Stimulated activated naive CD4-positive, alpha-beta T cell (primary cell): ENCODE measurements at places on chromosomes 13 and 19.

DNA sequence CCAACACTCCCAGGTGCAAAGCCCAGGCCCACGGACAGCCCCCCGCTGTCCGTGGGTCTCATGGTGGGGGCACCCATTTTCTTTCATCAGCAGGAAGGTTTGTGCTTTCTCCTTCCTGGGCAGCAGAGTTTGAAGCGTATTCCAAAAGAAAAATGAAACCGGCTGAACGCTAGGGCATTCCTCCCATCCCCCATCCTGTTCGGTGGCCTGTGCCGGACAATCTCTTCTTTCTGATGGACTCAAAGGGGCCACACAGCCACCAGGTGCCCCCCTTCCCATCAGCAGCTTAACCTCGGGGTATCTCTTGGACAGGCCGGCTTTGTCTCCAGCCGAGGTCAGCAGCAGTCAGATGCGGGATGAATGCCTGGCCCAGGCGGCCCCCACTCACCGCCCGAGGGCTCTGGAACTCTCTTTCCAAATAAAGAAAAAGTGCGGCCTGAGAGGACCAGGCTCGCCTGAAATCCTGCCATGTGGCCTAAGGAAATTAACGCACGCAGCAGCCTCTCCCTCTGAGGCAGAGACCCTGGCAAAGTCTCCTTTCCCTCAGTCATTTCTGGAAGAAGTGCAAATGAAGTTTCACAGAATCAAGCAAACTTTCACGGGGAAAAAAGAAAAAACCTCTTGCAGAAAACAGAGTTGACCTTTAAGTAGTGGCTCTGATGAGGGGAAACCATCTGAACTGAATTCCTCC, 67.8 kb downstream of the RASA3 start:
- DNase-seq = no peak

DNA sequence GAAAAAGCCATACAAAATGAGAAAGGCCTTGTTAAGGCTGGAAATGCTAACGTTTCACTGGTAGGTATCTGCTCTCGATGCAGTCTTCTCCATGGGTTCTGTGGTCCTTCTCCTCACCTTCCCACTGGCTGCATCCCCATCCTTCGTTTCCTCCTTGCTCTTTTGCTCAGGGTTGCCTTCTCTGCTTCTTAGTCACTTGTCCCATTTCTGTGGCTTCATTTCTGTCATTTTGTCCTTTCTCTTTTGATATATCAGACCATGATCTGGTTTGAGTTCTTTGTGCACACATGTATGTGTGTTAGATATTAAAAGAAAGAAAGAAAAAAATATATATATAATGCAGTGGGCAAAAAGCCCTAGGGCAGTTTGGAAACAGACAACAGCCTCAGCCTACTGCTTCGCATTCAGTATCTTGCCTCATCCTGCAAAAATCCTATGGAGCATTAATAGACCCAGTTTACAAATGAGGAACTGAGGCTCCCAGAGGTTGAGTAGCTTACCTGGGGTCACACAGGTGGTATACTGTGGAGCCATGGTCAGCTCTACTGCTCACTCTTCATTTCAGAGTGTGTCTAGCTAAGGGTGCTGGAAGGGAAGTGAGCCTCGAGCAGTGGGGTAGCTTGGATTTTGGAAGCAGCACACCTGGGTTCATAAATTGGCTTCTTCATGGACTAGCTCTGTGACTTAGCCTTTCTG, 57.6 kb upstream of the MEDAG start:
- DNase-seq = no peak

- DNase-seq = no peak
Observed at GRCh38 chr13:48194379-48194754, 38.6 kb upstream of the ITM2B start.

- DNase-seq = no peak
Observed at GRCh38 chr13:53007872-53008271, 20.7 kb upstream of the OLFM4 start.

DNA sequence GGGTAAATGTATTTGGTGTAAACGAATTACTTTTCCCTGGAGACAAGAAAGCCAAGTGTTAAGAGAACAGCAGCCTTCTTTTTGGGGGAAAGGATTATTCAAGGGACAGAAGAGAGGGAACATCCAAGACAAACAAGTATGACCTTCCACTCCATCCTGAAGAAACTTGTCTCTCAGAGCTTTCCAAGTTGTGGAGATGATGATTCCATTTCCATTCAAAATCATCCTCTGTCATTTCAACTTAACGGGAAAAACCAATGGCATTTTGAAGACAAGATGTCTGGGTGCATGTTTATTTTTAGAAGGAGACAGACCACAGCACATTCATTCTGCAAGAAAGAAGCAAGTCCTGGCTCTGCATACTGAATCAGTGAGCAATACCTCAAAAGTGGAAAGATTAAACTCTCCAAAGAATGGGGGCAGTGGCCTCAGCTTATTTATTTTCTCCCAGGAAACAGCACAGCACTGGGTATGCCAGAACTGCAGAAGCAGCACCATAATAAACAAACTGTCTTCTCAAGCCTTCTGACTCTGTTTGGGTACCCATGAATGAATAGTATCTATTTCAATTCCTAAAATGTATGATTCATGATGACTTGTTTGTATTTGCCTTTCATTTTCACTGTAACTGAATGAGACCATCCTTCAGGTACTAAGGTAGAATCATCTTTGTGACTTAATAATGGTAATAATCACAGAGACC, 541.0 kb downstream of the RFC3 start:
- no peak for DNase-seq

GRCh38 chr19:3387645-3388589, 21.5 kb downstream of the NFIC start:
- no peak for DNase-seq

GRCh38 chr13:35285677-35286076, 190.8 kb downstream of the MAB21L1 start:
- DNase-seq = no peak

DNA sequence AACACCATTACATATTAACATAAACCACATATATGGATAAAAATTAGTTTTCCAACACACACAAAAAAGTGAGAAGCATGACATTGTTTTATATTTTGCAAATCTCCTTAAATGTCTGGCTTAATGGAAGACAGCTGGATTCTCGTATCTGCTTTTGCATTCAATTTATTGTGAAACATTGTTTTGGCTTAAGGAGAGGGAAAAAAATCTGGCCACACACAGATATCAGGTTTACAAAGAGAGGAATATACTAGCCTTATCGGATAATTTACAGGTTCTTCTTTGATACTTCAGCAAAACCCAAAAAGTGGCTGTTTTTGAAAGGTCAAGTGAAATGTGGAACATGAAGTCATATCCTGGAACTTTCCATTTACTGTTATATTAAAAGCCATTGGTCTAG, 523.5 kb upstream of the ARGLU1 start:
- no peak for DNase-seq

GRCh38 chr13:80177327-80177726, 163.6 kb downstream of the SPRY2 start:
- DNase-seq = no peak

- no peak for DNase-seq
Observed at GRCh38 chr13:72567566-72567965, 159.9 kb downstream of the MZT1 start.

DNA sequence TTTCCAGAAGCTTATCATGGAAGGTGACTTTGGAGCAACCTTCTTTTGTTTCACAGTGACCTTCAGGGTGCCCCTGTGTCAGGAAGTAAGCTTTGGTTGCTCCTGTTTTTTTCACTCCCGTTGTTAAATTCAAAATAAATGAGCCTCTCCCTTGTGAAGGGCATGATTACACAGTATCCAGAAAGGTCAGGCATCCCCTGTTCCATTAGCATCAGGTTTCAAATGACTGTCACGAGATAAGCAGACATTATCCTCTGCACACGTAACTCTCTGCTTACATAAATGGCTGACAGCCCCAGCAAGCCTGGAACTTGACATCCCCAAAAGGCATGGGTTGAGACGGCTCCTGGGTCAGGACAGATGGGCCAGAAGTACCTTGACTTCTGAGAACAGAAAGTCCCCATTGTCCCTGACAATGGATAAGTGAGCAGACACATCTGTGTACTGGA, 52.0 kb downstream of the RAB20 start:
- DNase-seq = no peak

DNA sequence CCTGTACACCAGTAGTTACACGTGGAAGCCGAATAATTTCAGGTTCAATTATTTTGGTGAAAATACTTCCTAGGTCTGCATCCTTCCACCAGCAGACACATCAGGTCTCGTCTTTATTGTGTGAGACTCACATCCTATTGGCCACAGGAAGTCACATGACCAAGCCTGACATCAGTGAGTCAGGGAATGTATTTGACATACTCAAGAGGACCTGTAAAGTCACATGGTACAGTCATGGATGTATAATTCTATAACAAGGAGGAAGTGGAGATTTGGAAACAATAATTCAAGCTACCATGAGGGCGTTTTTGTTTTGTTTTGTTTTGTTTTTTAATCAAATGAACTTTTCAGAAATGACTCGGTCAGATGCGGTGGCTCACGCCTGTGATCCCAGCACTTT, 9.3 kb upstream of the HIF3A start:
- DNase-seq = no peak

GRCh38 chr19:17264641-17264979, at the start of gene USHBP1:
USHBP1 (minus strand) TSS chr19:17264745; CDS start chr19:17264299, 446 bp downstream.
- no peak for DNase-seq

GRCh38 chr13:20128459-20128931, 32.4 kb downstream of the GJA3 start:
- no peak for DNase-seq

DNA sequence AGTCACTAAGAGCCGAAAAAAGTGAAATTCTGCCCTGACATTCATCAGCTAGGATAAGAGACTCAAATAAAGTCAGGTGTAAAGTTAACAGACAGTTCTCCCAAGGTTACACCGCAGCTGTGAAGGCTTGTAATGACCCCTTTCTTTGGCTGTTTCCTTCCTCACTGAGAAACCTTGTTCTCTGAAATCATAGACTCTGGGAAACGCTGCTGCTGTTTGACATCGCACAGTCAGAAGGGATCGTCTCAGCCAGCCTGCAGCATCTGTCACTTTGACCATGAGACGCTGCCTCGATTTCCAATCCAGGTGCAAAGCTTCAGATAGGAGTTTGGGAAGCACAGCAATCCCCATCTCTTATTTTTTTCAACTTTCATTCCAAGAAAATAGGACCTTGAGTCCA, 678 bp downstream of the BCAT2 start:
- DNase-seq = no peak

GRCh38 chr13:68888832-68889231, 1218.8 kb upstream of the ATXN8OS start:
- no peak for DNase-seq

DNA sequence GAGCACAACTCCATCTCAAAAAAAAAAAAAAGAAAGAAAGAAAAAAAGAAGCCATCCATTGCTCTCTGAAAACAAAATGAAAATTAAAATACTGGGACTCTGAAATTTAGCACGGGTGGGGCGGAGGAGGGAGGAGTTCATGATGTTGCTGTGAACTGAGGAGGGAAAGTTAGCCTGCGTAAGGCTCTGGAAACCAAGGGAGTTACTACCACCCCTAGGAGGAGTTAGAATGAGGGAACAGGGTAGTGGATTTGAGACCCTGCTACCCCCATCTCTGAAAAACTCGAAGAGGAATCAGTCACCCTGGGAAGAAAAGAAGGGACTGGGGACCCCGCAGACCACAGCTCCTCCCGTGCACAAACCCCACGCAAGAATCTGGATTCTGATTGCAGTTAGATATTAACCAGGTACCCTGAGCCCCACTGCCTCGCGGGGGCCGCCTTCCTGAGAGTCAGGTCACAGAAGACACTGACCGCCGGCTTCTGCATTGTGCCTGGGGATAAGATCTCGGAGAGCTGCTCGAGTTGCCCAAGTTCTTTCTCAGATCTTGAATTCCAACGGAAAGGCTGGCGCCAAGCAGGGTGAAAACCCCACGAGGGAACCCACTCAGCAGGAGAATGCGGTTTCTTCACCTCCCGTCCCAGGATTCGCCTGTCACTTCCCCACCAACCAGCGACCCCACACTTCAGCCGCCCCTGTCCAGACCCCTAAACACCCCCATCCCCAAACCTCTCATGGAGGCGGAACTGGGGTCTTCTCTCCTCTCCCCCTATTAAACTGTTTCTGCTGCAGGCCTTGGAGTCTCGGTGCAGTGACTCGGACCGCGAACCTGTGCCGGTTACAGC, 870 bp downstream of the ZNF442 start:
- DNase-seq = peak; percentile 42

- DNase-seq = no peak
Observed at GRCh38 chr19:46076031-46076880, 35.5 kb upstream of the IGFL4 start.

DNA sequence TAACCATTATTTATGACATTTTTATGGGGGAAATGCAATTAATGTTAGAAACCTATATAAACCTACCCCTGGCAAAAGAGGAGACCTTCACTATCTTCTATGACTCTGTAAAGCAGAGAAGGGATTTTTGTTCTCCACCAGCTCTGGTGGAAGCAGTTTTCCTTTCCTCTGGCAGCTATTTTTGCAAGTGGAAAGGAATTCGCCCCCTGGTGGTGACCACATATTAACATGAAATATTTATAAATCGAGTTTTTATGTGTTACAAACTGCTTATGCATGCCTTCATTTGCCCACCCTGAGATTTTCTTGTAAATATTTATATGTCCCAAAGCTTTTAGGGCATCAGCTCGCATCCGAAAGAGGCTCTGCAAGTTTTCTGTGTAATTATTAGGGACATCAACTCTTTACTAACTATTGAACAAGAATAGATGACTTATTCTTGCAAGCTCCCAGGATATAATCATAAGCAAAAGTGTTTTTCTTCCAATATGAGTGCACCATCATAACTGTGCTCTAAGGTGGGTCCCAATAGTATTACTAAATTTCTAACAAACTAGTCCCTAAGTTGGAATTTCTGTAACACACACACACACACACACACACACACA, 62.4 kb downstream of the SERTM1 start:
- DNase-seq = no peak

DNA sequence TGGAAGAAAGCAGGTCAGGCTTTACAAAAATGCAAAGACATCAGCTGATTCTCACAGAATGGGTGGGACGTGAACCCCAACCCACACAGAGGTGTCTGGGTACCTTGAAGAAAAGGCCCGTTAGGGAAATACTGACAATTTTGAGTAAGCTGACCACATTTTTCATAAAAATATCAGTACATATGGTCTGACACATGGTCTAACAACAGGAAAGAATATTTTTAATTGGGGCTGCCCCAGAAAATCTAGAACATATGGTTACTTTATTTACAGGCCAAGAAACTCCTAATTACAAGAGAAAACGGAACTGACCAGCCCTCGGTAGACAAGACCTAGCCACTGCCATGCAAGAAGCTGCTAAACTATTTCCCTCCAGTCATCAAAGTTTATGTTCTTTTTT, 48.7 kb upstream of the ITM2B start:
- no peak for DNase-seq

DNA sequence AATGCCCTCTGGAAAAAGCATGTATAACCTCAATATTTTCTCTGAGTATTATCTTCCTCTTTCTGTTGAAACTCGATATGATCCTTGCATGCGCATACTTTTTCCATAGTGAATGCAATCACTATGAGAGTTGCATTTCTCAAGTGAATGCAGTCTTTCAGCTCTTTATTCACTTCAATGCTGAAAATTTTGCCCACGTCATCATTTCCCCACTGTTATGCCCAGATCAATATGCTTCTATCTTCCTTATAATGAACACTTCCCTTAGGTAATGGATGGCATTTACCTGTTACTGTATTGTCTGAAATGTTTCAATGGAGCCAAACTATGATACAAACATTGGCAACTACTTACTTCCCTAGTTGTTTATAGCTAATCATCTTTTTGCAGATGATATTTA, 866.6 kb upstream of the SLITRK6 start:
- DNase-seq = no peak

- no peak for DNase-seq
Observed at GRCh38 chr13:49502954-49503353, 7.2 kb downstream of the PHF11 start.
